Thoracic aorta (tissue), 2 donors: ENCODE measurements at places on chromosomes 16 and 17.

DNA sequence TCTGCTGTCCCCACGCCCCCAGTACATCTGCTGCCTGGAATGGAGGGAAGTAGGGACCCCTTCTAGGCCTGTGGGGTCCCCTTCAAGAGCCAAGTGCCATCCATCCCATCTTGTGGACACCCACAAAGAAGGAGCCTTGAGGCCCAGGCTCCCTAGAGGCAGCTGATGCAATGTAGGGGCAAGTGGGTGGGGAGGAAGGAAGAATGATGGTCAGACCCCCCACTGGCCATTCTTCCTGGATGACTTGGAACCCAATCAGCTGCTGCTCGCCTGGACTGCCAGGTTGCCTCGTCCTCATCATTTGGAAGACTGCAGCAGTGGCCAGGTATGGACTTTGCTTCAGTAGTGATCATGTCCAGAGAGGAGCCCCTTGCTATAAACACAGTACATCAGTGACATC is 48.9 kb downstream of the SMPD3 start:
- no peak for DNase-seq

DNA sequence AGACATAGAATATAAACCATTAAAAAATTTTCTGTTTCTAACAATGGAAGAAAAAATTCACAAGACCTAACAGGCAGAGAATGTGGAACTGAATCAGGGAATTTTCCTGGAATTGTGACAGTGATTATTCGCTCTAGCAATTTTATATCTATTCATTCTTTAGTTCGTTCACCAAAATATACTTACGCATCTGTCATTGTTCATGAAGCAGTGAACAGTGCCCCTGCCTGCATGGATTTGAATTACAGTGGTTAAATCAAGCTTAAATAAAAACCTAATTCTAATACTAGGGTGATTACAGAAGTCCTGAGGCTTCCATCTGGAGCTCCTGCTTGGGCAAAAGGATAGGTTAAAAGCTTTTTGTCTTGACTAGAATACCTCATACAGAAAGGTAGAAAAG is 48.6 kb downstream of the ABCA8 start:
- DNase-seq: no peak

DNA sequence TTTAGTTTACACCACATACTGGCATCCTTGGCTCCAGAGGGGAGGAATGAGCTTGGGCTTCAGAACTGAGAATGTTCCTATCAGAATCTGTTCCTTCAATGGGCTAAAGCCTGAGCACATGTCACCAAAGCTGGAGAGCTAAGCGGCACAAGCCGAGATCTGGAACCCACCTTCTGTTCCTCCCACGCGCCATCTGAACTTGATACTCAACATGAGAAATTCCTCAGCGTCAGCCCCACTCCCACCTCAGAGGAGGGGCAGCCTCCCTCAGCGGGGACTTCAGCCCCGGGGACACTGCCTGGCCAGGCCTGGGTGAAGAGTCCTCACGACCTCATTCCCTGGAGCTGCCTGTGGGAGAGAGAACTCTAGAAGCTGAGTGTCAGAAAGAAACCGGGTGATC is 22.8 kb upstream of the SLC47A1 start:
- DNase-seq: no peak

DNA sequence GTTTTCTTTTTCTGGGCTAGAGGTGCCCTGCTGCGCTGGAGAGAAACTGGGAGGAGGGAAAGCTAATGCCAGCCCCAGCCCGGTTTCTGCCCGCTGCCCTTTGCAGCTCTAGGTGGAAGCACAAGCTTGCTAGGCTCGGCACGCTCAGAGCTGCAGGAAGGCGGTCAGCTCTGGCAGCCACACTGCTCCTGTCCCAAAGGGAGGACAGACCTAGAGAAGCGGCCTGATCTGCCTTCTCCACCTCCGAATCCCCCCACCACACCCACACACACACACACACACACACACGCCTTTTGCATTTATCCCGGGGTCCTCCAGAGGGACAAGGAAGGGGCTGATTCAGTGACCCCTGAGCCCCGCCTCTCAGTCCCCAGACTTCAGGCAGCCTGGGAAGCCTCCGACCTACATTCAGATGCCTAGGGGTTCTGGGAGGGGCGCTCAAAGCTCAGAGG is 418.1 kb downstream of the SOX9 start:
- no peak for DNase-seq

DNA sequence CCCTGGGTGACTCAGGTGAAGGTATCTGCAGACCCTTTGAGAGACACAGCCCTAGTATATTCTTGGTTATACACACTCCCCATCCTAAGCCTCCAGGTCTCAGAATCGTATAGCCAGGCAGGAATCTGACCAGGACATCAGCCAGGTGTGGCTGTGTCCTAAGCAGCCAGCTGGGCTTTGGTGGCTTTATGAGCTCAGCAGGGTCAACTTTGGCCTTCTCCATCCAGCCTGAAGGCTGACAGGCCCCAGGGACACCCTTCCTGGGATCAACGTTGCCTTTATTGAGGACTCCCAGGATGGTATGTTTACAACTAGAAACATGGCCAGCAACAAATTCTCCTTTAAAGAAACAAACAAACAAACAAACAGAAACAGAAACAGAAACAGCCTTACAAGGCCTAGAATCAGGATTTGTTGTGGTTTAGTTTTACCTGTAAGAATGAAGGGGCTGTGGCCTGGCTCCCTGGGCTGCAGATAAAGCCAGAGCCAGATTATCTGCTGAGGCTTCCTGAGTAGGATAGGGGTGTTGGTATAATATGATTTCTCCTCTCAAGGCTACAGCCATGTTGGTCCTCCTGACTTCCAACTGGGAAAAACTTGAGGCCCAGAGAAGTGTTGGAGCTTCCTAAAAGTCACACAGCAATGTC is 8.5 kb downstream of the KIF19 start:
- DNase-seq: no peak

- DNase-seq: no peak
Measured at GRCh38 chr17:29914819-29915537, 15.1 kb downstream of the SSH2 start.

DNA sequence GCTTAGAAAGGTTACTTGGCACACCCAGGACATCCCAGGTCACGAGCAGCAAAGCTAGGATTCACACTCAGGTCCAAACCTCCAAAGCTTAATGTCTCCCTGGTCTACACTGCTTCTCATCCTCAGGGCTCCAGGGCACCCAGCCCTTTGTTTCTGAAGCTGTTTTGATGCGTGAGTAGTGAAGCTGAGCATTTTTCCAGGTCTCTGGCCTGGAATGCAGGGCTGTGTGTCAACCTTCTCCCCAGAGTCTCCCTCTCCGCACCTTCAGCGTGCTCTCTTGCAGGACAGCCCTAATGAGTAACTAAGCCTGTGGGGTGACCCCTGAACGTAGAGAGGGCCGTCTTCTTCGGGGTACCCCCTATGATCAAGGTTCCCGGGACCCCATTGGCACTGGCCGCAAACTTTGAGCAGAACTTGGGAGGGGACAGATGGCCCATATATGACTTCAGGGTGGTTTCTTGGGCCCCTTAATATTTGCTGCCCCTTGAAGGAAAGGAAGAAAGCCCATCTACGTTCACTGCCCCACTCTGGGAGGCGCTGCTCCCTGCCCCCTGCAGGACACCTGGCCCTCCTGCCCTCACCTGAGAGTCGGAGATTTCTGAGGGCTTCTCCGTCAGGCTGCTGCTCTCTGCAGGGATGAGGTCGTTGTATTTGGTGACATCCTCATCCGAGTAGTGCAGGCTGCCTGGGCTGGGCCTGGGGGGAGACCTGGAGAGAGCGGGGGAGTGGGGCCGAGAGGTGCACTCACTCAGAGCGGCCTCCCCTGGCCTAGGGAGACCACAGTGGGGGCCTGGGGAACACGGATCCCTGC is 36.4 kb upstream of the CDC42EP4 start:
- no peak for DNase-seq
